ENCODE measurements at places on chromosomes 4 and X.

DNA sequence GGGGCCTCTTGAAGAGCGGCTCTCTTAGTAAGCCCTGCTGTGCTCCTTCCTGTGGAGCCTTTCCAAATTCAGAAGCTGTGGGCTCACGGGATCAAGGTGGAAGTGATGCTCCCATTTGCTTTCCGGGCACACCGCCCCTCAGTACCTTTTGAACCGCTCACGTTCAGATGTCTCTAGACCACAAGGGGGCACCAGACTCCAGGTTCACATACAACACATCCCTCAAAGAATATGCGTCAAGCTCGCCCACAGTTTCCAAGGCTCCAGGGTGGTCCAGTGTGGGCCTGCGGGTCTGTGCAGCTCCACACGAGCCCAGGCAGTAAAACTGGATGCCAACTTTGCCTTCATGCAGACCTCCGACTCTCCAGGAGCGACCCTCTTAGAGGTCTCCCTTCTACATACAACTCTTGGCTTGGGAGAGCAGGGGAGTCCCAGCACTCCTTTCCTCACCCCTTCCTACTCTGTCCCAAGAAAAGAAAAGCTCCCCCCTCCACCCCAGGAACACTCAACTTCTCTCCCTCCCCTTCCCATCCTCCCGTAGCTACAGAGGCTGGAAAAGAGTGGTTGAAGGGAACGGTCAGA is 11.0 kb downstream of the SUPT20HL1 start:
- DNase-seq: no peak

DNA sequence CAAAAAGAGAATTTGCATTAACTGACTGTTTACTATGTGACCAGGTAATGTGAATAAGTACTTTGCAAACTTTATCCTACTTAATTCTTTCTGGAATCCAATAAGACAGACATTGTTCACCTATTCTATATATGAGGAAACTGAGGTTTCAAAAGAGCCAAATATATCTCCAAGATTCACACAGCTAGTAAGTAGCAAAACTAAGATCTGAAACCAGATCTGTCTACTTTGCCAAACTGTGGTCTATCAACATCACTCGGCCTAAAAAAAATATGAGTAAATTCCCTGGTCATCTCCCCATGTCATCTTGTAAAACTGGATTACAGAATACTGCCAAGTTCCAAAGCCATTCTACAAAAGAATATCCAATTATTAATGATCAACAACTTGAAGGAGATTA is 52.8 kb downstream of the ANAPC10 start:
- DNase-seq: no peak

DNA sequence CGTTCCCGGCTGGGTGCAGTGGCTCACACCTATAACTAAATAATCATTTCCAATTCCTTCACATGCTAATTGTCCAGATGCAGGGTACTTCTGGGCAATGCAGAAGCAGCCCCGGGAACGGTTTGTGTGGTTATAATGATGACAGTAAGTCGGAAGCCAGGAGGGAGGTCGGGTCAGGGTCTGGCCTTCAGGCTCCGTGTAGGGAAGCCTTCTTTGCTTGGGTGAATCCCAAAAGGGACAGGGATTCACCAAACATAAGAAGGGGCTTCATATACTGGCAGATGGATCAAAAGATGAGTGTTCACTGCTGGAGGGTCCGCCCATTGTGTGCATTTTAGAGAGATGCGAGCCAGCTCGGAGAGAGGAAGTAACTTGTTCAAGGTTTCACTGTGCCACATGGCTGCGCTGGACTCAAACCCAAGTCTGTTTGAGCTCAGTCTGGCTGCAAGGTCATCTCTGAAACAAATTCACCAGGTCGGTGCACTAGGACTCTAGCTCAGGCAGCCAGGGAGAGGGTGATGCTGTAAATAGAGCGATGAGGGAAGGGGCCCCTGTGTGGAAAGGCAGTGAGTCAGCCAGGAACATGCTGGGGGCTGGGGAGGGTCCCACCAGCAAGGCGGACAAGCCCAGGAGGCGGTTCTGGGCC is 4.8 kb upstream of the KIAA0232 start:
- DNase-seq: no peak

GRCh38 chr4:104941661-104942062 is 205.0 kb upstream of the TET2 start:
- no peak for DNase-seq

GRCh38 chr4:22434895-22435294 is 81.0 kb downstream of the ADGRA3 start:
- no peak for DNase-seq

DNA sequence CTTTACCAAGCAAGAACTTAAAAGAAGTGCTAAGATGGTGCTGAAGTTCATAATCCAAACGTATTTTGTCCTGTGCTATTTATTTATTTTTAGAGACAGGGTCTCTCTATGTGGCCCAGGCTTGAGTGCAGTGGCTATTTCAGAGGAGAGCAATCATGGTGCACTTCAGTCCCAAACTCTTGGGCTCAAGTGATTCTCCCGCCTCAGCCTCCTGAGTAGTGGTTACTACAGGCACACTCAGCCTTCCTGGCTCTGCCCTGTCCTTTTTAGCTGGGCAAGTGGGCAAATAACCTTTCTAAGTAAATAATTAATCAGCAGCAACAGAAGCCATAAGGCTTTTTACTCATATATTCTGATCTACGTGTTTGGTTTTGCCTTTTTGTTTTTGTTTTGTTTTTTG is 2.6 kb downstream of the NSD2 start:
- no peak for DNase-seq

GRCh38 chr4:182293691-182294255 is 50.6 kb downstream of the TENM3 start:
- DNase-seq: no peak

- no peak for DNase-seq
Observed at GRCh38 chr4:174631901-174632758, 109.8 kb upstream of the HPGD start.

DNA sequence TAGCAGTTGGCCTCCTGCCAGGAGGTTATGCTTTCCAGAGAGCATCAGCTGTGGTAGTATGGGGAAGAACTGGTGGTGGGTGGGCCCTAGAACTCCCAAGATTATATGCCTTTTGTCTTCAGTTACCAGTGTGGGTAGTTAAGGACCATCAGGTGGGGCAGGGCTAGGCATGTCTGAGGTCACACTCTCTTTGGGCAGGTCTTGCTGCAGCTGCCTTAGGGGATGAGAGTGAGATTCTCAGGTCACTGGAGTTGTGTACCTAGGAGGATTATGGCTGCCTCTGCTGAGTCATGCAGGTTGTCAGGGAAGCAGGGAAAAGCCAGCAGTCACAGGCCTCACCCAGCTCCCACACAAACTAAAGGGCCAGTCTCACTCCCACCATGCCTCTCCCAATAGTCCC is 172.9 kb upstream of the GYPA start:
- DNase-seq: no peak

DNA sequence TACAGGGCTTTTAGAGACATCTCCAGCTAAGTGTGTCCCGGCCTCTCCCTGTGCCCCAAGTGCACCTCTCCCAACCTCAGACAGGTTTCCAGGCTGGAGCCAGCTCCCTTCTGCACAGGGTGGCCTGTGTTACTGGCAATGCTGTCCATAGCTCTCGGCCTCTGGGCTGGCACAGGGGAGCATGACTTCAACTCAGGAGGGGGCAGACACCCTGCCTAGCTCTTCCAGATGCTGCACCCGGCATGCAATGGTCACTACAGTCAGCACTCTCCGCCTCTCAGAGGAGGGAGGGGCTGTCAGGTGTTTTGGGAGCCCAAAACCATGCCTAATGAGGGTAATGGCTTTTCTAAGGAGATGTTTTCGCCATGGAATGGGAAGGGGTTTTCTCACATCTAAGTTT is 2.4 kb upstream of the IRAK1 start:
- DNase-seq: no peak

GRCh38 chr4:182188622-182189021 is 54.6 kb upstream of the TENM3 start:
- DNase-seq: no peak

- no peak for DNase-seq
Observed at GRCh38 chr4:30718641-30719453, 1.3 kb upstream of the PCDH7 start.

GRCh38 chr4:48193921-48194468 is 59.9 kb upstream of the TXK start:
- DNase-seq: no peak

- no peak for DNase-seq
Observed at GRCh38 chr4:185716577-185717376, 95.2 kb downstream of the SORBS2 start.

DNA sequence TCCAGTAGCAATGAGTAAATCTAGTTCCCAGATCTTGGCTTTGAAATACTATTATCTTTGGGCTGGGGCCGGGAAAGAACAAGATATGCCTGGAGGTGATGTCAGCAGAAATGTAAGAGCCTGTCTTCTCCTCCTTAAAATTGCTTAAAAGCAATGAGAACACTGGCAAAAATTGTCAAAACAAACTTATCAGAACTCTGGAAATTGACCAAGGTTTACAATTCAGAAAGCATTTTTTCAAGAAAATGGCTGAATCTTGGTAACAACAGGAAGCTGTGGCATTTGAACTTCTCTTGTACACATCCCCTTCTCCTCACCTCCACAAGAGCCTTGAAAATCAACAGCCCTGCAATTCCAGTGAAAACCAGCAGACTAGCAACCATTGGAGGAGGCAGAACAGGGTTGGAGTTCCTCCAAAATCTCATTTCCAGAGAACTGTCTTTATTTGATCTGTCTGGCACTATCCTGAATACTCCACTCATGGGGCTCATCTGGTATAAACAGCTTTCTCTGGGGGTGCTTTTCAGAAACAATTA is 13.5 kb downstream of the TIMP1 start:
- no peak for DNase-seq

- no peak for DNase-seq
Observed at GRCh38 chr4:145868637-145869409, 69.8 kb downstream of the ZNF827 start.

DNA sequence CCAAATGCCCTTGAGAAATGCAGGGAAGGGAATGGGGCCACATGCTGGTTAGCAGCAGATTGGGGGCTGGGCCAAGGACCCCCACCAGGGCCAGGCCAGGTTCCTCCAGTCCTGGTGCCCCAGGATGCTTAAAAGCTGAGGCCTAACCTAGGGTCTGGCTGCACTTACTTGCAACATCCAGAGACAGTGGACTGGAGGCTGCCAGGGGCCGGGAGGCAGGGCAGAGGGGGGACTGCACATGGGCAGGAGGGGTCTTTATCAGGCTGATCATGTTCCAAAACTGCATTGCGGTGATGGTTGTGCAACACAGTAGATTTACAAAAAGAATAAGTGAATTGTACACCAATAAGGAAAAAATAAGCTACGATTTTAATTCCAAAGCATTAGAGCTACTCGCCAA is 36.8 kb upstream of the C4orf50 start:
- no peak for DNase-seq

DNA sequence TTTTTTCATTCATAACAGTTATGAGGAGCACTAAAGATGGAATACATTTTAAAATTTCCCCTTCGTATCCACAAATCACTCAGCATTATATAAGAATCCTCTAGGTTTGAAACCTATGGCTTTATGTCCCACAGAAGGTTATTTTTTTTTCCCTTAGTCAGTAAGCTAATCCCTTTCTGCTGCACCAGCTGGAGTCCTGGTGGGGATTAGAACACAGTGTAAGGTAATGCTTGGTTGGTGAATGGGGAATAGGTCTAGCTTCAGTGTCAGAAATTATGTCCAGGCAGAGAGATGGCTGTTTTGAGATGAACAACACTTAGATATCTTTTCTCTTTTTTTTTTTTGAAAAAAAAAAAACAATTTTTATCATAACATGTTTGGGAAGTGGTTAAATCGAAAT is 116.6 kb downstream of the RASGEF1B start:
- no peak for DNase-seq

- no peak for DNase-seq
Observed at GRCh38 chr4:121728066-121728465, 31.3 kb upstream of the ANXA5 start.
